ENCODE measurements at places on chromosomes 6 and 20.

GRCh38 chr6:34331371-34332050, 61.0 kb downstream of the NUDT3 start:
- DNase-seq, result no peak
- H3K27me3 ChIP-seq, result no peaks in the 10 kb centered on the region
- no peaks in the 10 kb centered on the region for H3K4me1 ChIP-seq
- no peaks in the 10 kb centered on the region for H3K36me3 ChIP-seq
- H3K27ac ChIP-seq, result no peak overlapping the region
- H3K4me3 ChIP-seq, result no peak overlapping the region

- H3K27ac ChIP-seq, result no peak overlapping the region
- DNase-seq, result no peak
- no peaks in the 10 kb centered on the region for H3K27me3 ChIP-seq
- H3K4me3 ChIP-seq, result no peak overlapping the region
Observed at GRCh38 chr6:39657355-39658135, 67.7 kb downstream of the KIF6 start.

DNA sequence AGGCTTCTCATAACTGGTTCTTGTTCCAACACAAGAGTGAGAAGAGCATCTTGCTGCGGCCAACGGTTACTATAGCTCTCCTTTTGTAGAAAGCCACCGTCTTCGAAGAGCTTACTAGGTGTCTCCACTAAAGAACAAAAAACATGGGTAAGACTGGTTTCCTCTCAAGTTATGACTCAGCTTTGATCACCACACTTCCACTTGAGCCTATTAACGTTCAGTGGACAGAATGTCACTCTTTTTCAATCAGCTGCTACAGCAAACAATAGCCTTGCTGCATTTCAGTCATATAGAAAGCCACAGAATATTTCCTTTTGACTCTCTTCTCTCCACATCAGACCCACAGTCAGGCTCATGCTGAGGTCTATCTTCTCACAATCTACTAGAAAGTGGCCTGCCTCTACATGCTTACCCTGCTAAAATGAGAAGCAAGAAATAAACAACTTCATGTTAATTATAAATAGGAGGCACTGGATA, 243.5 kb upstream of the PREP start:
- no peak for DNase-seq
- H3K27ac ChIP-seq, result no peak overlapping the region
- H3K36me3 ChIP-seq, result no peaks in the 10 kb centered on the region
- H3K27me3 ChIP-seq, result 0 out of 2 replicates have a peak, but pooled peaks cover 4% of the 10 kb centered on the region
- H3K4me3 ChIP-seq, result no peak overlapping the region

DNA sequence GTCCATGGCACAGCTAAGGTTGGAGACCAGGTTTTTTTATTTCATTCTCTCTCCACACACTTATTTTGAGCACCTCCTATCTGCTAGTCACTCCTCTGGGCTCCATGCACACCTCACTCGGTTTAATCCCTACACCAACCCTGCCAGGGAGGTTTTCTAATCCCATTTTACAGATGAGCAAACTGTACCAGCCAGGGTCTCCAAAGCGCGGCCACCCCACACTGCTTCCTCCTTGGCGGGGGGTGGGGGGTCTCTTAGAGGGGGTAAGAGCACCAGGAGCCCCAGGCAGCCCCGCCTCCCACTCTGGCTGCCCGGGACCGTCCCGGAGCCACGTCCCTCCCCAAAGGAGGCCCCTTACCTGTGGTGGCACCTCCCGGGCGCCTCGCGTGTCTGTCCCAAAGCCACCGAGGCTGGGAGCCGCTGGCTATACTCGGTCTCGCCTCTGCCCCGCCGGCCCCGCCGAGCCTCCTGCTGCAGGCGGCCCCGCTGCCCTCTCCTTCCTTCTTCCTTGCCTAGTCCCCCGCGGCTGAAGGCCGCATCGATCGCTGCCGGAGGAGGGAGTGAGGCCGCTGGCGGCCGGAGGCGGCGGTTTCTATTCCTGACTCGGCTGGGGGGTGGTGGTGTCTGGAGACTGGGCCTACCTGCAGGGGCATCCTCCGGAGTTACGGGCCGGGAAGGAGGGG, at the start of gene KCNS1:
KCNS1 (minus strand) TSS at position 565 of the 683 bp plus-strand sequence. CDS start 1,891 bp downstream, outside the sequence.
- no peak within 1 kb of the TSS for H3K4me3 ChIP-seq
- no peak within 1 kb of the TSS for H3K27ac ChIP-seq
- no peaks in the 10 kb centered on the region for H3K36me3 ChIP-seq
- peaks cover 4% of the 10 kb centered on the region for H3K4me1 ChIP-seq
- no peaks in the 10 kb centered on the region for H3K27me3 ChIP-seq

Measured in SJCRH30 (cell line).